T47D (cell line): ENCODE measurements at places on chromosomes 2 and 18.

GRCh38 chr18:49863769-49864621, 50.7 kb upstream of the ACAA2 start:
- DNase-seq = no peak

DNA sequence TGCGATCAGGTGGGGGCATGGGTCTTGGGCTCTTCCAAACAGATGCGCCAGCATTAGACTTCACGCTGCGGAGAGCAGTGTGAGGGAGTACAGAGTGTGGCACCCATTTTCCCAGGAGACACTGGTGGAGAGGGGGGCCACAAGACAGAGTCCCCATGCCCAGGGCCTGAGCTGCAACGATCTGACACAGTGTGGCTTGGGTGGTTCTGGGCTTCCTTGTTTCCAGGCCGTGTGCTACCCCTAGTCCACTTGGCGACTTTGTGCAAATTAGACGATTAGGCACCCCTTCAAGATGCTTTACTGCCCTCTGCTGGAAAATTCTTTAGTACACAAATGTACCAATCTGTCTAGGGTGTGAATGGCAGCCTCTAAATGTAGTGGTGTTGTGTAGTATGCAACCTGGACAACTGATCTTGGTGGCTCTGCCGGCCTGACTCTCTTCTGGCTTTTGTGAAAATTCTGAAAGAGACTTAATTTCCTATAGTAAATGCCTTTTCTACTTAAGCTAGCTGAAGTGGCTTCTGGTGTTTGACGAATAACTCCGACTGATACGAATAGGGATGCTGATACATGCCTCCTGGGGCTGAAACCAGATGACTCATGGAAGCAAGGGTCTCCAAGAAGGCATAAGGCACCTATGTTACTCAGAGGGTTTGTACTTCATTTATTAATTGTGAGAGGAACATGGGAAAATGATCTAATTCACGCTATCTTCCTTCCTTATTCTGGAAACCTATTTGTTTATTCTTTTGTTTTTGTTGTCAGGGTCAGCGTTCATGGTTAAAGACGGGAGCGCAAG, 92.3 kb upstream of the SMAD2 start:
- peak; percentile 47 for DNase-seq

DNA sequence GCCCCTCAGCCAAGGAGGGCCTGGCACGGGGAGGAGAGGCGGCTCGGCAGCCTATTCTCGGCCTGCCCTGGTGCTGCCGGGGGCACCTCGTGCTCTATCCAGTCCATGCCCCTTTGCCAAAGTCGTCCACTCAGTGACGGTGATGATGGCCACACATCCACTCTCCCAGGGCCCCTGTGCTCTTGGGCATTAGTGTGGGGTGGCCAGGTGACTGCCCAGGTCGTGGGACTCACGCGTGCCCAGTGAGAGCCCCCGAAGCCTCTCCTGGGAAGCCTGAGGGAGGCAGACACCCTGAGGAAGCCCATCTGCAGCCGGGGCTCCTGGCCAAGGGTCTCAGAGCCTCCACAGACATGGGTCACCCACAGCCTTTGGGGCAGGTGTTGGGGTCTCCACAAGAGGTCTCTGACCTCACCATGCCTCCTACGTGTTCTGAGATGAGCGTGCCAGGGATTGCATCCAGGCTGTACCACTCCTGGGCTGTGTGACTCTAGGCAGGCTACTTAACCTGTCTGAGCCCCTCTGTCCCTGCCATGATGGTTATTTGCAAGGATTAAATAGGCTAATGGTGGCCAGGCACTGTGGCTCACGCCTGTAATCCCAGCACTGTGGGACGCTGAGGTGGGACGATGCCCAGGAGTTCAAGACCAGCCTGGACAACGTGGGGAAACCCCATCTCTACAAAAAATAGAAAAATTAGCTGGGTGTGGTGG, 12.9 kb downstream of the RAMP1 start:
- DNase-seq = no peak

- no peak for DNase-seq
Measured at GRCh38 chr2:66851449-66851872, 416.5 kb downstream of the MEIS1 start.

- peak; percentile 12 for DNase-seq
Measured at GRCh38 chr2:144780983-144781382, 261.1 kb upstream of the ZEB2 start.

DNA sequence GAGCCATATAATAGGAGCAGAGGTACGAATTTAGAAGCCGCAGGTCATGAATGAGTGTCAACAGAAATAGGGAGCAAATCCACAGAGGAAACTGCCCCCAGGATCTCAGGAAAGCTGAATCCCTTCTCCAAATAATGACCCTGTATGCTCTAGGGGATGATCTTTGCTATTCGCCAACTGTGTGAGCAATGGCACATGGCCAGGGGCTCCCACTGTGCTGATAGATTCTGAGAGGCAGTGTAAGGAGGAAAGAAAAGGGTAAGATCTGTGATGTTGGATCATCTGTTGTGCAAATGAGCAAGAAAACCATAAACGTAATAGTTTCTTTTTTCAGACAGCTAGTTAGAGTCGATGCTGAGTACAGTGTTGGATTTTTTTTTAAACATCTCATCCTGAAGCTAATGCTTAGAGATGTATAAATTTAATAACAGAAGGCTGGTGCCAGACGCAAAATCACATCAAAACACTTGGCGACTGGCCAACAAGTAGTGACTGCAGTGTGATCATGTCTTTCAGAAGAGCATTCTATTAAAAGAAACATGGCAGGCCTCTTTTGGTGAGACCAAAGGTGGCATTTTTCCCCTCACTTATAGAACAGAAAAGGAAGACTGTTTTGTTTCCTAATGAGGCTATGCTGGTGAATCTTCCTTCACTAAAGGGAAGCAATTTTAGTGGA, 77.4 kb downstream of the ABCA12 start:
- no peak for DNase-seq

DNA sequence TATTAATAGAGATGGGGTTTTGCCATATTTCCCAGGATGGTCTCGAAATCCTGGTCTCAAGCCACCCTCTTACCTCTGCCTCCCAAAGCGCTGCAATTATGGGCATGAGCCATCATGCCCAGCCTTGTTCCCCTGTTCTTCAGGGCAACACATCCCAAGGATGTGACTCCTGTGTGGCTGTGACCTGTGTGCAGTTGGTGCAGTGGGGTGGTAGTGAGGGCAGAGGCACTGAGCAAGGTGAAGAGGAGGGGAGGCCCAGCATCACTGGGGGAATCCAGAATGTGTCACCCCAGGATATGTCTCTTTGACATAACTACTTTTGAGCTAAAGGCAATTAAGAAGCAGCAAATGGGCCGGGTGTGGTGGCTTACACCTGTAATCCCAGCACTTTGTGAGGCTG, 23.4 kb downstream of the CENPA start:
- no peak for DNase-seq

DNA sequence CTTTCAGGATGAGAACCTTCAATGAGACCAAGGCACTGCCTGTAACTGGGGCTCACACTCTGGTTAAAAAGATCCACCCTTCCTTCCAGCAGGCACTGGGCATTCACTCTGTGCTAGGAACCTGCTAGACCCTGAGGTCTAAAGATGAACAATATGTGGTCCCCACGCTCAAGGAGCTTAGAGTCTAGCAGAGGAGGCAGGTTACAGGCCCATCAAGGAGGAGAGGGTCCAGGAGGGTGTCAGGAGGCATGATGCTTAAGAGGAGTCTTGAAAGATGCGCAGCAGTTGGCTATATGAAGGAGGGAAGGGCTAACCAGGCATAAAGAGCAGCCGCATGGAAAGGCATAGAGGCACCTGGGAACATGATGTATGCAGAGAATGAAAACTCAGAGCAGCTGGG, 4.5 kb downstream of the ANKRD53 start:
- no peak for DNase-seq

GRCh38 chr18:48928787-48929186, 22.0 kb downstream of the SMAD7 start:
- no peak for DNase-seq

DNA sequence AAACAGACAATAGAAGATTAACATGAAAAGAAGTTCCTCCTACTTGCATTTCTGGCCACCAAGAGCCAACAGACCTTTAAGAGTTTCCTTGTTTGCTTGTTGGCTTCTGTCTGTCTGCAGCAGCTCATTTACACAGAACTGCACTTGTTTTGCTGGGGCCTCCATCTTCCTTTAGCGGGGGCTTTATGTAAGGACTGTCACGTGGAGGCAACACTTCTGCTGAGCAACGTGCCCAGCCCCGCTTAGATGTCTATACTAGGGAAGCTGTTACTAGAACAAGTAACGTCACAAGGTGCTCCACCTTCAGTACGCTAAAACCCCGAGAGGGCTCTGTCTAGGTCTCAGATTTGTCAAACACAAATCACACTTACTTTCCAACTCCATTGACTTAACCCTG, 104.3 kb upstream of the PXDN start:
- peak; percentile 2 for DNase-seq

GRCh38 chr2:51789918-51790317, 758.0 kb upstream of the NRXN1 start:
- no peak for DNase-seq

GRCh38 chr2:204325468-204325867, 219.8 kb upstream of the PARD3B start:
- DNase-seq = peak; percentile 85

DNA sequence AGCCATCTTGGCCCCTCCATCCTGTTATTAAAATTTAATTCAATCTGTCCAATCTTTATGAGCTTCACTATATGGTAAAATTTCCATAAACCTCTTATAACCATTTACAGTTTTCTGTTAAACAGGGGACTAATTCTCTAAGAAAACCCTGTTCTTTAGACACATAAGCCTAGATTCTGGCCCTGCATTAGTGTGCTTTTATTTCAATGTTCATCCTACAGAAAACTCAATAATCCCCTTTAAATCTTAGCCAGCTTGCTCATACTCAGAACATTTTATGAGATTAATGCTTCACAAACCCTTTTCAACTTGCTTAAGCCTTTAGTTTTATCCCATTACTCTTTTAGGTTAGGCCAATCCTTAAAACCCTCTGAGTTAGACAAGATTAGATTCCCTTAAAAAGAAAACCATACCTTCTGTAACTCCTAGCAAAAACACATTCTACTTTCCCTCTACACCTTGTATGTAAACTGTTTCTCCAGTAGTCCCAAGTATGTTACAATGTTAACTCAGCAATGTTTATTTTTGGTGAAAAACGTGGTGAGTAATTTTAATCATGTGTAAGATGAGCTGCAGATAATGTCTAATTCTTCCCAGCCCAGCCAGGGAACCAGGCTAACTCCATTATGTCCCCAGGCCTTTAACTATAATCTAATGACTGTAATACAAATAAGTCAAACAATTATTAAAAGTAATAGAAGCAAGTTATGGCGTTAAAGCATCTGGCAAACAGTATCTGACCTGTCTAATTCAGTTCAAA, 1953.4 kb upstream of the LRRTM1 start:
- no peak for DNase-seq

DNA sequence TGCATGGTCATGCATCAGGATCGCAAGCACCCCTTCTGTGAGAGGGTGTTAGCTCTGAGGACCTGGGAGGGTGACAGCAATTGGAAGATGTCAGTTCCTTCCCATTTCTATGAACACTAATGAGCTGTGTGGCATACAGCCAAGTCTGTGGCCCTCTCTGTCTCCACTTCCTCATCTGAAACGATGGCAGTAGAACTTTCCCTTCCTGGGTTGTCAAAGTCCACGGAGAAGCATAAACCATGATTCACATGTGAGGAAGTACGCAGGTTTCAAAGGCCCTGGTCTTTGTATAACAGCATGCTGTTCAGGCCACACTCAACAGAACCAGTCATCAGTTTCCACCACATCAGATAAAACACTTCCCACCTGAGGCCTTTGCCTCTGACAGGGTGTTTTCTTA, 167.4 kb upstream of the RAB6C start:
- DNase-seq = no peak

DNA sequence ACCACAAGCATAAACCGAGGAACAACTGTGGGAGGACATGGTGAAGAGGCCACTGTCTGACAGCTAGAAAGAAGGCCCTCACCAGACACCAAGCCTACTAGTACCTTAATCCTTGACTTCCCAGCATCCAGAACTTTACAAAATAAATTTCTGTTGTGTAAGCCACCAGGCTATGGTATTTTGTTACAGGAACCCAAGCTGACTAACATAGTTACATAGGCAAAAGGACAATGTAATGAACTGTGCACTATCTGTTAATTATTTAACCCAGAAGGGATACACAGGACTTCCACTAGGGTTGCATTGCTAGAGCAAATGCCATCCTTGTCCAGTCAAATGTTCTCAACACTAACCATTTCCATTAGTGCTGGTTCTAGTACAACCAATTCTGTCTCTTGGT, 47.7 kb upstream of the DOK6 start:
- DNase-seq = no peak

DNA sequence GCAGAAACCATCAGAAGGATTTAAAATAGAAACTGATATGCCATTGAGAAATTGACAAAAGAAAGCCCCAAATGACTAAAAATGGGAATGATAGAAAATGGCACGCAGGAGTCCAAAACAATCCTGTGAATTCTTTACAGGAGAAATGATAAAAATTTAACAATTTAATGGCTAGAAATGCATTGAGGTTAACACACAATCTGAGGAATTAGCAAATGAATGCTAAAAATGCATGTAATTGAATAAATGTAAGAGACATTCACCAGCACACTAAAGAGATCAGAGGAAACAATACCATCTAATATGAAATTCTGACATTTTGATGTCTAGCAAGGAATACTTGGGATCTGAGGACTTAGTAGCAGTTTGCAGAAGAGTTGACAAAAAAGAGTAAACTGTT, 37.0 kb downstream of the MARCHF4 start:
- DNase-seq = no peak

GRCh38 chr2:223549215-223549614, 52.9 kb downstream of the SCG2 start:
- DNase-seq = peak; percentile 2

DNA sequence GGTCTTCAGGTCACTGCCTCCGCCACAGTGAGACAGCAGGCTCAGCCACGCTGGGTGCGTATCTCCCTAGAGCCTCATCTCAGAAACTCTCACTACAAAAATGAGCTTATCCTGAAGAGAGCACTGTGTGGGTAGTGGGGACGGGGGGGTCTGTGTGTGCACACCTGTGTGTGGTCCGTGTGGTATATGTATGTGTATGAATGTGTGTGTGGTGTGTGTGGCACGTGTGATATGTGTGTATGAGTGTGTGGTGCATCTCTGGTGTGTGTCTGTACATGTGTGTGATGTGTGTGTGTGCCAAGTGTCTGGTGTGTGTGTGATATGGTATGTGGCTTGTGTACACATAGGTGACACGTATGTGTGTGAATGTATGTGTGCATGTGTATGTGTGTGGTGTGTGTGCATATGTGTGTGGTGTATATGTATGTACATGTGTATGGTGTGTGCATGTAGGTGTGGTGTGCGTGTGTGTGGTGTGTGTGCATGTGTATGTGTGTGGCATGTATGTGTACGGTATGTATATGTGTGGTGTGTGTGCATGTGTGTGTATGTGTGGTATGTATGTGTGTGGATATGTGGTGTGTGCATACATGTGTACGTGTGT, 332.2 kb downstream of the EIPR1 start:
- DNase-seq = no peak

GRCh38 chr2:21928292-21928691, 804.5 kb downstream of the TDRD15 start:
- DNase-seq = no peak

DNA sequence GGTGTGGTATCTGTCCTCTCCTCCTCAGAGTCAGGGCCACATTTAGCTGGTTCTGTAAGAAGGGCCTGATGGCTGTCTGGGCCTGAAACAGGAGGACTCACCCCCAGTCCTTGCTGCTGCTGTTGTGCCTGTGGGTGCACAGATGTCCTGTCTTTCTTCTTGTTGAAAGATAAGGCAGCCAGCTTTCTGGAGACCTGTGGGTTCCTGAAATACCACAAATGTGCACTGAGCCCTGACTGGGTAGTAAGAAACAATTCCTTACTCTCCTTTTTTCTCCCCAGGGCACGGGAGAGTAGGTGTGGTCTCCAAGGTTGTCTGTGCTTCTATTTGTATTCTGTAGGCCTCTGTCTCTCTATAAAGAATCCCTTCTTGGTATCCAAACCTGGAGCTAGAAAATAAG, 96.2 kb upstream of the DLX2 start:
- DNase-seq = no peak
